ENCODE measurements at places on chromosomes 3 and 15.

DNA sequence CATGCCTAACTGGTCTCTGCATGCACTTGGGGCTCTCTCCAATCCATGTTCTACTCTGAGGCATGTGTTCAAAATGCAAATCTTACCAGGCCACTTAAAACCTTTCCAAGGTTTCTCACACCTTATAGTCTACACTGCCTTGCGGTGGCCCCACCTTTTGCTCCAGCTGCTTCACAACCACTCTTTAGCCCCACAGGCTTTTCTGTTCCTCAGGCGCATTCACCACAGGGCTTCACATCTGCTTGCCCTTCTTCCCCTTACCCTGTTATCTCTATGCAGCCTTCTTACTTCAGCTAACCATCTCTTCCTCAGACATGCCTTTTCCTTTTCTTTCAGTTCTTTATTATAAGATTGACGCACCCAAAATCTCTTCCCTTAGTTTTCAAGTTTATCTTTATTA lies 37.8 kb downstream of the MINDY4B start:
- no peak for DNase-seq

GRCh38 chr3:132326251-132326650 lies 9.0 kb downstream of the ACP3 start:
- DNase-seq, result no peak

- no peak for DNase-seq
Measured at GRCh38 chr15:56346414-56346813, 18.8 kb upstream of the TEX9 start.

GRCh38 chr15:96720251-96720650 lies 389.8 kb downstream of the NR2F2 start:
- peak; percentile 27 for DNase-seq

All from upper lobe of left lung (tissue), 6 donors.